CD4-positive, alpha-beta memory T cell (primary cell): ENCODE measurements at places on chromosomes 4 and X.

- no peak for DNase-seq
These were observed 106.0 kb upstream of the NDST4 start for GRCh38 chr4:115219315-115219860.

DNA sequence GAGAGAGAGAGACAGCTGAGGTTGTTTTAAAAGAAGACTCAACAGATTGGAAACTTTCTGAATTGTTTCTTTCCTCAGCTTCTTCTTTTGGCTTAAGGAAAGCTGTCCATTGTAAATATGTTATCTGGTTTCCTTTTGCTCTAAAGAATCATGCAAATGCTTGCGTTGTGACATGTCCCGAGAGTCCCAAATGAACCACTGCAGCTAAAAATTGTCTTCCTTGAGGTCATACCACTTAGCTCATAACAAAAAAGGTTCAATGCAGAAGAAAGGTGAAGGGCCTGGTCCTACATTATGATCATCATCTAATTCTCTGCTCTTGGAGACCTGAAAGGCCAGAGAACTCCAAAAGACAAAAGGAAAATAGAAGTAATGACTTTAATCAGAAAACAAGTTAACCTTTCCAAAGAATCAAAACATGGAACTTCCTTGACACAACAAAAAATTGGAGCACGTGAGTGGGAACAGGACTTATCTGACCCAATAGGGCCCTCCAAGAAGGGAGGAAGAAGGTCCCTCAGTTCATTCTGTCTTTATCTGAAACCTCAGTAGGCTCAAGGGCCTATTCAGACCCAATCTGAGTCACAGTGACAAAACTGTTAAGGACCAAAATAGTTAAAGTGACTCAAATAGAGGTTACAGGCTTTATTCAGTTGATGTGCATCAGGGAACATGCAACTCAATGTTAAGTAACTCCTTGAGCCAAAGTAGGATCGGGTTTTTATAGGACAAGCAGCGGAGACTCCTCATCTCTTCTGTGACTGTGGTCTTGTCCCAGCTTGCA is 14.7 kb upstream of the VSIG1 start:
- DNase-seq: no peak

DNA sequence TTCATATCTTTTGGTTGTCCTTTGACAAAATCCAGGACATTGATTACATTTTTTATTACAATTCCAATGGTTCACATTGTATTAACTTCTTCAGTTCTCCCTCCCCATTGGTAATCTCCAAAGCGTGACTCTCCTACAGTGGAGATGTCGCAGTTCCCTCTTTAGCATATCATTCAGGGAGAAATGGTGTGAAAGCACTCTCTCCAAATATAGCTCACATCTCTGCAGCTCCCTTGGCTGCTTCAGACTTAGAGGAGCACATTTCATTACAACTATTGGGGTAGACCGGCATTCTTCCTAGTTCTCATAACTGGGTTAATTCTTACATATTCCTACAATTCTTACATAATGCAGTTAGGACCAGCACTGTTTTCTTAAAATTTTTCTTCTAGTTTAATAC is 25.3 kb downstream of the RNF150 start:
- no peak for DNase-seq

GRCh38 chr4:102612210-102612609 is 111.1 kb downstream of the NFKB1 start:
- DNase-seq: no peak

DNA sequence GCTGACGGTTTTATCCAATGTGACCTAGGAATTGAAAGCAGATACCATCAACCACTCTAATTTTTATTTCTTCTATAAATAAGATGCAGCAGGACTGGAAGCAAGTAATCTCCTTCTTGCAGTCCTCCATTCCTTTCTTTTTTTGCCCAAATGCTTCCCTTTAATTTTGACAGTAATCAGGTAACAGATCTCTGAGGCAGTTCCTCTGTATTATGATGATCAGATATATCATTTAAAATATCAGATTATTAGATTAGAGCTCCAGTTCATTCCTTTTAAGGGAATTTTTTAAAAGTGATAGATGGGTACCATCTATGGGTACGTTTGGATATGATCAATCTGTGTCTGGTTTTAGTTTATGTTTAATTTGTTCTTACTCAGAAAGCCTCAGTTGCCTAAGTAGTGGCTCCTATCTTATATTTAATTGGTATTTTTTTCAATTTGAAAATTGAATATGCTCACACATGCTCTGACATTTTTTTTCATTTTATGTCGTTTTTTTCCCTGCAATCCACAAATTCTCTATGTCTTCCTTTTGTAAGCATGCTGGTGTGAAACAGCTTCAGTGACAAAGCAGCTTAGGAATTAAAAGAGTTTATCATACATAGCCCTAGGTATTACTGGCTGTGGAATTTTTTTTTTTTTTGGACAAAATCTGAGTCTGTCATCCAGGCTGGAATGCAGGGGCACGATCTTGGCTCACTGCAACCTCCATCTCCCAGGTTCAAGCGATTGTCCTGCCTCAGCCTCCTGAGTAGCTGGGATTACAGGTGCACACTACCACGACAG is 73.7 kb upstream of the ANK2 start:
- DNase-seq: no peak

- no peak for DNase-seq
These were observed 17.0 kb upstream of the LNX1 start for GRCh38 chr4:53608242-53608641.

- DNase-seq: peak; percentile 57
These were observed 82.2 kb downstream of the MAML3 start for GRCh38 chr4:140071806-140072205.

GRCh38 chrX:340121-340520 is 21.5 kb upstream of the GTPBP6 start:
- DNase-seq: no peak

- no peak for DNase-seq
These were observed 63.9 kb upstream of the PTPN13 start for GRCh38 chr4:86530183-86530582.

- DNase-seq: no peak
These were observed 24.9 kb downstream of the AR start for GRCh38 chrX:67568769-67569168.

- DNase-seq: no peak
These were observed 94.4 kb downstream of the ARHGAP10 start for GRCh38 chr4:147826288-147826646.

GRCh38 chrX:276581-277201 is 4.5 kb upstream of the PLCXD1 start:
- no peak for DNase-seq

DNA sequence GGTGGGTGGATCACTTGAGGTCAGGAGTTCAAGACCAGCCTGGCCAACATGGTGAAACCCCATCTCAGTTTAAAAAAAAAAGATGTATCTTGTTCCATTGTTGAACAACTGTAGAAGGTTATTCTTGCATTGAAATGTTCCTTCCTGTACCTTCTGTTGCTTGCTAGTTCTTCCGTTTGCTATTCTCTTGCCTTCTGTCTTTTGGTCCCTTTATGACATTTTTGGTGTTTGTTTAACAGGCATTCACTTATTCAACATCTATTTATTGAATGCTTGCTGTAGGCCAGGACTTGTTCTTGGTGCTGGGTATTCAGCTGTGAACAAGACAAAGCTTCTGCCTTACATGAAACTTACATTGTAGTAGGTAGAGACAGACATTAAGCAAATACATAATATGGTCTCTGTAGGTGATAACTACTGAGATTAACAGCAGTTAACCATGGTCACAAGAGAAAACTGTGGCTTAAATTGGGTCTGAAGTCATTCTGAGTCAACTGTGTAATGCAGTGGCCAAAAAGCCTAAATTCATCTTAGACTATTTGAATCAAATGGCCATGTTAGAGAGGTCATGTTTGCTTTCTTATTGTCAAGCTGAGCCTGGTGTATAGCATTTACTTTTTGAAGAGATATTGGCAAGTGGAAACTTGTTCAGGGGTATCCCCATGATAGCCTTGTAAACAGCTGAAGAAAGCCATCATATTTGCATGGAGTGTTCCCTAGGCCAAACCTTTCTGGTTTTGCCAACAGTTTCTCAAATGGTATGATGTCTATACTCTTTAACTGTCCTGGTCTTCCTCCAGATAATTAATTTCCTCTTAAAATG is 35.6 kb downstream of the GAB1 start:
- no peak for DNase-seq

DNA sequence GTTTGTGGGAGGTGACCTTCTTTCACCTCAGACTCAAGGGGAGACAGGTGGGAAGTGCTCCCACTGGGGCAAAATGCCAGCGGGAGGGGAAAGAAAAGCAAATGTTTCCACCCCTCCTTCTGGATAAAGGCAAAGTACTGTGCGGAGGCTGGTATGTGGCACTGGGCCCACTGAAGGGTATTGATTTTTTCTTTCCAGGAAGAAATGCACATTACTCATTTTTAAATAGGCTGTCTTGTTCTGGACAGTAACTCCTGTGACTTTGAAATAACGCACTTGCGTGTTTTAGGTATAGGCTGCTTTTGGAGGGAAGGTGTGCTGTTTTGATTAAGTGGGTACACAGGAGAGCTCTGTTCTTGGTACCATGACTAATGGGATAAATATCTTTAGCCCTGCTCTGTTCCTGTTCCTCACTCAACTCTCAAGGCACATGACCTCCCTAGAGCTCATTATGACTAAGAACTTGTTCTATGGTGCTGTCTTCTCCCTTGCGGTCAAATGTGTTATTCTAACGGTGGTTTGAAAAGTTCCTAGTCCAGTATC is 40.7 kb upstream of the MBTPS2 start:
- DNase-seq: no peak

GRCh38 chr4:60743654-60744053 is 456.5 kb upstream of the ADGRL3 start:
- DNase-seq: no peak

DNA sequence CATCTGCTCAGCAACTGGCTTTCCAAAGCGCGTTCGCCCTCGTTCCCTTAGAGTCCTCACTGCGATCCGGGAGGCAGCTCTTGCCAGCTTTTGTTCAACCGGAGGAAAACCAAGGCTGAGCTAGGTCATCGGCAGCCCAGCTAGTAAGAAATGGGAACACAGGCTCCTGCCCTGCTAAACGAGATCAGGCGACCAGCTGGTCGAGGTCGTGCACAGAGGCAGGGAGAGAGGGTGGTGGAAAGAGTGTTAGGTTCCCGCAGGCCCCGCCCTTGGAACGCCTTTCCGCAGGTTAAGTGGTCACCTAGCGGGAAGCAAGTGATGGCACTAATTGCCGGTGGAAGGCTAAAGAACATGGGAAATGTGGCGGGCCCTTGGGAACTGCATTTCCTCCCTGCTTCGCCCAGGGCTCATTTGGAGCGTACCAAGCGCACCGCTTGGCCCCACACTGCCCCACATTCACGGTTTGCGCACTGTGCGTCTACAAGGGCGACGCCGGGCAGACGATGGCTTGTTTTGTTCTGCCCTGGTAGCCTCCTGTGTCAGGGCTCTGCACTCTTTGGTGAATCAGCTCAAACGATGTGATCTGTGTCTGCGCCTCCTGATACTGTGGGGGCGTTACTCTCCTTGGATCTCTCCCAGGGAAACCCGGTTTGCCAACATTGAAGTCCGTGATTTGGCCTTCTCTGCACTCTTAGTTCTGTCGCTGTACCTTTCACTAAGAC is 7.2 kb upstream of the PRDM8 start:
- no peak for DNase-seq

- no peak for DNase-seq
These were observed 436.2 kb downstream of the TLL1 start for GRCh38 chr4:166309286-166309685.

GRCh38 chrX:120358737-120359456 is 3.0 kb upstream of the ATP1B4 start:
- DNase-seq: no peak

- peak; percentile 28 for DNase-seq
These were observed 81.0 kb upstream of the ZDHHC15 start for GRCh38 chrX:75603833-75604232.
